ENCODE measurements at places on chromosomes 5 and 9.
A peak's percentile ranks its signal among the peaks of the same experiment; 100 is the strongest.

GRCh38 chr9:68964102-68964541, 49.8 kb downstream of the PRKACG start:
- DNase-seq: no peak

DNA sequence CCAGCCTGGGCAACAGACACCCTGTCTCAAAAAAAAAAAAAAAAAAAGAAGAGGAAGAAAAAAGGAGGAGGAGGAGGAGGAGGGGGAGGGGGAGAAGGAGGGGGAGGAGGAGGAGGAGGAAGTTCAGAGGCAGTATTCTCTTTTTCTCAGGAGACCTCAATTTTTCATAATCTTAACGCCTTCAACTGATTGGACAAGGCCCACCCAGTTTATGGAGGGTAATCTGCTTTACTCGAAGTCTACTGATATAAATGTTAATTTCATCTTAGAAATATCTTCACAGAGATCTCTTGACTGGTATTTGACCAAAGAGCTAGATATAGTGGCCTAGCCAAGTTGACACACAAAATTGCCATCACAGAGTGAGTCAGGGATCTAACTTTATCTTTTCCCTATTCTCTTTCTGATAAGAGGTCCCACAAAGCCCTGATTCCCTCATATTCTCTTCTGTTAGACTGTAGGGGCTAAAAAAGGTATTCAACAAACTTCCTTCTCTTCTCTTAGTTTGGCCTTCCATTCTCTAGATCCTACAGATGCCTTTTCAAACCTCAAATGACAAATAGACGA, 115.5 kb upstream of the ABCA1 start:
- no peak for DNase-seq

- DNase-seq: no peak
These were observed 88.4 kb upstream of the BOD1 start for GRCh38 chr5:173704615-173705511.

- DNase-seq: no peak
These were observed 22.3 kb upstream of the ZNF474 start for GRCh38 chr5:122107016-122107415.

- no peak for DNase-seq
These were observed 726.1 kb upstream of the WWC1 start for GRCh38 chr5:167565189-167565954.

DNA sequence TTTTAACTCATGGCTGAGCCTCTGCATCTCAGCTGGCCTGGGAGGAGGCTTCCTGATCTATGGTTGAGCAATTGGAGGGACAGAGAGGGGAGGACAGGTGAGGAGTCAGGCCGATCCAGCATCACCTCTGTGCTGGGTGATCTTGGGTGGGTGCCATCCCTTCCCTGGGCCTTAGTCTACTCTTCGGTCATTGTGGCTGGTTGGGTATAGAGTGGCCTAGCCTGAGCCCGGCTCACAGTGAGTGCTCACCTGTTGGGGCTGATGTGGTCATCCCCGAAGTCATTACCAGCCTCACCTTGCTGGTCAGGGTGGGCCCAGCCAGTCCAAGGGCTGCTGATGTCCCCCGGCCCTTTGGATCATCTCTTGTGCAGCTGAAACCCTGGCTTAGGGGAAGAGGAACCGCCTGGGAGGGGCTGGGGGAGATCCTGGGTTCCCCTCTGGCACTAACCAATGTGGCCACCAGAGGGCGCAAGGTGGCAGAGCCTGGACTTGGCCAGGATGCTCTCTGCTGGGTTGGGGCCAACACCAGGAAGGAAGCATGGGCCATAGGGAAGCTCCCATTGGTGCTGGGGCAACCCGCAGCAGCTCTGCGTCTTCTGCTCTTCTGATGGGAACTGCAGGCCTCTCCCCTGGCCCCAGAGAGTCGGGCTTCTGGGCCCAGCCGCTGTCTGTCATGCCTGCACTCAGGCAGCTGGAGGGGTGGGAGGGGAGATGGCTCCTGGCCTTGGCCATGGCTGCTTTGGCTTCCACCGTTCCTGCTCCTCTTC, 17.3 kb upstream of the ODF2 start:
- peak; percentile 64 for DNase-seq

Data from CD4-positive, CD25-positive, alpha-beta regulatory T cell (primary cell).